ENCODE measurements at places on chromosomes 6 and 20.
A peak's percentile ranks its signal among the peaks of the same experiment; 100 is the strongest.

- DNase-seq = no peak
Measured at GRCh38 chr20:11287126-11287525, 613.3 kb upstream of the JAG1 start.

DNA sequence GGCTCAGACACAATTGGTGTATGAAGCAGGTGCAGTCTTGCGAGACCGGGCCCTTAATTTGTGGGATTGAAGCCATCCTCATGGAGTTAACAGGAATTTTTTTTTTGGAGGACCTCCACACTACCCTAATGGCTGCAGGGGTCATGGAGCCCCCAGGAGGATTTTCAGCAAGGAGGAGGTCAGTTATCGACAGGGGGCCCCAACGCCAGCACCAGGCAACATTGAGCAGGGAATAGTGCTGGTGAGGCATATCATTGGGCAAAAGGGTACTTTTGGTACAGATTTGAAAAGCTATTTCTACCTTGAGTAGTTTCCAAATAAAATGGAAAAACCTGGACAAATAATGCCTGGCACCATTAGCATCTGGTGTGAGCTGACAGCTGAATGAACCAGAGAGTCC lies 6.7 kb downstream of the FAM50B start:
- no peak for DNase-seq

GRCh38 chr6:156934069-156934460 lies 156.9 kb downstream of the ARID1B start:
- no peak for DNase-seq

- no peak for DNase-seq
Measured at GRCh38 chr20:23315099-23315498, 35.5 kb upstream of the NXT1 start.

- peak; percentile 88 for DNase-seq
Measured at GRCh38 chr20:52410182-52410647, 218.6 kb upstream of the ZFP64 start.

GRCh38 chr6:151814614-151815013 lies 7.1 kb downstream of the ESR1 start:
- no peak for DNase-seq

Measured in CD4-positive, alpha-beta T cell treated with Interleukin-21 for 1 hour (primary cell).